ENCODE measurements at places on chromosomes 7 and 10. TPM values are rescaled to one million over a fixed set of nuclear protein-coding genes. Genes with fewer than 3 reads are reported as not detected.

Gene OTUD1
- total RNA-seq: 3.7 TPM

Gene ASZ1
- total RNA-seq: not detected

Gene GHRHR
- not detected for total RNA-seq

Gene TMEM229A
- not detected for total RNA-seq

Gene CPVL
- 0.06 TPM for total RNA-seq

Gene ADRA2A
- 0.34 TPM for total RNA-seq

Gene LRRC61
- not detected for total RNA-seq

Gene IQUB
- total RNA-seq: 0.26 TPM

Gene ADIRF
- 2.5 TPM for total RNA-seq

Gene SPDYE2B
- total RNA-seq: not detected

Gene CYP3A4
- not detected for total RNA-seq

Gene TEX36
- not detected for total RNA-seq

Gene GPC2
- total RNA-seq: 9.6 TPM

Gene PSD
- 0.46 TPM for total RNA-seq

- DNase-seq: no peak
These were observed 325.7 kb downstream of the GATA3 start for GRCh38 chr10:8379906-8380832.

GRCh38 chr10:57830877-57831560 lies 436.7 kb downstream of the IPMK start:
- DNase-seq: no peak

DNA sequence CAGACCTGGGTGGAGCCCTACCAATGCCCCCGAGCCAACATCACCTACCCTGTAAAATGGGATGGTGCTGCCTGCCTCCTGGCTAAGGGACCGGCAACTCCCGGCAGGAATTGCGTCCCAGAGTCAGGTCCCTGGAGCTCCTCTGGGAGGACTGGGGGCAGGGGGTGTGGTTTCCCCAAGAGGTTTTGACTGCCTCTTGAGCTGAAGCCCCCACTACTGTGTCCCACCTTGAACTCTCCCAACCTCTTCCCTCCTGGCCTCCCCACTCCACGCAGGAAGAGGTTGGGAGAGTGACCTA lies 1.3 kb downstream of the SH2B2 start:
- no peak for DNase-seq

DNA sequence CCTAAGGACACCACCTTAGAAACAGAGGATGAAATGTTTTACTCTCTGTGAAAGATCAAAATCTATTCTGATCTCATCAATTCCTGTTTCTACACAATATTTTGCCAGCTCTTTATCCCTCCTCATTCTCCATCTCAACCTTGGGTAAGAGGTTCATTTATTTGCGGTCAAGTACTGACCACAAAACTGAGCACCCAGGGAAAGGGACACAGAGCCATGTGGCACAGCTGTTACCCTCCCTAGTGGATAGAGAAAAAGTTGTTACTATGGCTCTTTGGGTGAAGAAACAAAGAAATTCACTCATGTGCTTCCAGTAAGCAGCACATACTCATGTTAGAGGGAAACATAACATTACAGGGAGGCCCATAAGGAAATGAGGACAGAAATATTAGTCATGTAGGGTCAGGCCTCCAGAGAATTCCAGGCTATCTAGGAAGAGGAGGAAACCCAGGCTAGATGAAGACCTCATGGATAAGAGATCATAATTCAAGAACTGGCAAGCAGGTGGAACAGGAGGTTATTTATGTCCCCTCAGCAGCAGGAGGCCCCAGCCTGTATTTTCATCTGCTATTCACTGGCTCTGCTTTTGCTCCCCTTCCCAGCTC lies 114.5 kb downstream of the ATE1 start:
- DNase-seq: peak; percentile 76

DNA sequence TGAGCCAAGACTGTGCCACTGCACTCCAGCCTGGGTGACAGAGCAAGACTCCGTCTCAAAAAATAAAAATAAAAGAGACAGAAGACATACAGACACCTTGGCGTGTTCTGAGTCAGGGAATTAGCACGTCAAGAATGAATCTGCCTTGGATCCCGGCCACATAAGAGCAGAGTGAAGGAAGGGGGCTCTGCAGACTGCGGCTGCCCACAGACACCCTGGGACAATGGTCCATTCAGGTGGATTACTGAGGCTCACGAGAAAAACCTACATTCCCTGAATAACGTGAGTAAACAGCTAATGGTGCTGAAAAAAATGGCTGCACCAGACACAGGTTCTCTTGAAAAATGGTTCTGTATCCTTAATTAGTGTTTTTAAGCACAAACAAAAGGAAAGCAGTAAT lies 100.1 kb upstream of the FGFR2 start:
- no peak for DNase-seq

DNA sequence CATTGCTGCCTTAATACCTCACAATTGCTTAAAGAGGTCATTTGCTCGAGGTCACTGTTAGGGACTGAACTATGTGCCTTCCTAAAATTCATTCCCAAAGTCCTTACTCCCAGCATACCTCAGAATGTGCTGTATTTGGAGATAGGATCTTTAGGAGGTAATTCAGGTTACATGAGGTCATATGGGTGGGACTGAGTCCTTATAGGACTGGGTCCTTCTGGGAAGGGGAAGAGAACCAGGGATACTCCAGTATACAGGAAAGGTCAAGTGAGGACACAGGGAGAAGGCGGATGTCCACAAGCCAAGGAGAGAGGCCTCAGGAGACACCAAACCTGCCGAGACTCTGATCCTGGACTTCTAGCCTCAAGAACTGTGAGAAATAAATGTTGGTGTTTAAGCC lies 253.3 kb downstream of the PRPF18 start:
- peak; percentile 15 for DNase-seq

GRCh38 chr10:14705548-14706230 lies 69.0 kb downstream of the FAM107B start:
- DNase-seq: no peak

DNA sequence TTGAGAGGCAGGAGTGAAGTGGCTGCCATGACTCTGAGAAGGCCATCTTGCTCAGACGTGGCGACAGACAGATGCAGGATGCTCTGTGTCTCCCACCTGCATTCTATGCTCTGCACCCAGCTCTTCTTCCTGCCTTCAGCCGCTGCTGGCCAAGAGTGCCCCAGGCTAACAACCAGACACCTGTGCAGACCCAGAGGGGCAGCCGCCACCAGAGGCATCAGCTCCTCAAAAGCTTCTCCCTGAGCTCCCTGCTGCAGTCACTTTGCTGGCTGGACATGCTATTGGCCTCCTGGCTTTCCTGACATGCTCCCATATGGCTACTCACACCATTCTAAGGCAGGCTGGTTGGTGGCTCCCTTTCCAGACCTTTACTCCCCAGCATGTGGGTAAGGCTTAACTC lies 70.6 kb upstream of the GRB10 start:
- no peak for DNase-seq

DNA sequence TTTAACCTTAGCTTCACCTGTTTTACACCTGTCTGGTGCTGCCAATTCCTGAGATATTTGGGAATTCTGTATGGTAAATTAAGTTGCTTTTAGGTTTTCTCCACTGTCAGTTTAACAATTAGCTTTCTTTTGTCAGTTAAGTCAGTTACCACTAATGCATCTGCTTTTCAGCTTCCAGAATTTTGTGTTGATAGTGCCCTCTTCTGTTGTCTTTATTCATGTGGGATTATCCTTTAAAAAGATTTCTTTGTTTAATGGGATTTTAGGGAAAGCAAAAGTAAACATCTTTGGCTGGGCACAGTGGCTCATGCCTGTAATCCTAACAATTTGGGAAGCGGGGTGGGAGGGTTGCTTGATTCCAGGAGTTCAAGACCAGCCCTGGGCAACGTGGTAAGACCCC lies 8.1 kb downstream of the TFAM start:
- no peak for DNase-seq

DNA sequence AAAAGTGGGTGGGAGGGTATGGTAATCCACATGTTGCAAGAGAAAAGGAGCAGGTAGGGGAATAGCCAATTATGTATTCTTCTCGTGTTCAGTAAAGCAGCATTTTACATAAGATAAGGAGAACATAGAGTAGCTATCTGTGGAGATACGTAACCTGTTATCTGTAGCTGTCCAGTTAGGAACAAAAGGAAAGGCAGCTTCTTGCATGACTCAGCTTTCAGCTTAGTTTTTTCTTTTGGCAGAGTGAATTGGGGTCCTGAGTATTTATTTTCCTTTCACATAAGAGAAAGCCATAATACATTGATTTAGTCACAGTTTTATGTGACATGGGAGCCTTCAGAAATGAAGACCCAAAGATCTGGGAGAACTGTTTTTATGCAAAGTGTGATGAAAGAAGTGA lies 116.7 kb upstream of the IMMP2L start:
- DNase-seq: no peak

DNA sequence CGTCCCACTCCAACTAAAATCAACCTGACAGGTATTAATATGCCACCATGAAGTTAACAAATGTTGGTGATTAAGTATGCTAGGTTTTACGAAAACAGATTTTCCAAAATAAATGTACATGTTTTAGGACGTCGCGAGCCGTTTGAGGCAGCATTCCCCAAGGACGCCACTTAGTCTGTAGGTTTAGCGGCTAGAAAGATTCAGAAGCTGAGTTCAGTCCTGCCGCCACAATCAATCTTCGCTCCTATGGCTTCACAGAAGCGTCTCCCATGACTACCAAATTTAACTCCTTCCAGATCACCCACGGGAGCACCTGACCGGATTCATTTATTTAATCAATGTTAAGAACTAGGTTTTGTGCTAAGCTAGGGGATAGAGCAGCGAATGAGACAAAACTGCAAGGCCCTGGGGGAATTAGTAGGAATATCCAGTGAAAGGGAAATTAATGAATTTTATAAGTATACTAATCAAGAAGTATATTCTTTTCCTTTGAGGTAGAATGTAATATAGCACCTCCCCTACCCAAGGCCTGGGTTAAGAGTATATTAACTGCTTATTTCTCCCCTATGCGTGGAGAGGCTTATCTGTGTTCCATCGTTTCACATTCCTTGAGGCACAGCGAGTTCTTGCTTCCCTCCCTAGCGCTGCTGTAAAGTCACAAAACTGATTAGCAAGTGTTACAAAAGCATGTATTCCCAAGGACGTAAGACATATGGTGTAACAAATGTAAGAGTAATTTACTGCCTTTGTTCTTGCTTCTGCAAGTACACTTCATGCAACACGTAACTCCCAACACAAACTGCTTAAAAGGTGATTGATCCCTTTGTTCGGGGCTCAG lies 994 bp upstream of the CYP51A1 start:
- DNase-seq: no peak

- DNase-seq: peak; percentile 63
These were observed 18.6 kb upstream of the IFIT2 start for GRCh38 chr10:89283025-89283935.

GRCh38 chr7:3605222-3605621 lies 304.2 kb downstream of the SDK1 start:
- peak; percentile 58 for DNase-seq

- DNase-seq: no peak
These were observed 59.2 kb downstream of the TRIM24 start for GRCh38 chr7:138519061-138519798.

DNA sequence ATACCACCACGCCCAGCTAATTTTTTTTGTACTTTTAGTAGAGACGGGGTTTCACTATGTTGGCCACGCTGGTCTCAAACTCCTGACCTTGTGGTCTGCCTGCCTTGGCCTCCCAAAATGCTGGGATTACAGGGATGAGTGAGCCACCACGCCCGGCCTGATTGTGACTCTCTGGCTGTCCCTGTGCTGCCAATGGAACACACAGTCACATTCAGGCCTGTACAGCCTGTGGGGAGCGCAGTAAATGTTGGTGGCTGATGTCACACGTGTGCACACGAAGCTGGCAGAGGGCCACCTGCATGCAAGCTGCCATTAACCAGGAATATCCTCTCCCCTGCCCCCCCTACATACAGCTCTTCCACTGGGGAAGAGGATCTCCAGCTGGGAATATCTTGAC lies 22.1 kb downstream of the POLL start:
- DNase-seq: no peak

DNA sequence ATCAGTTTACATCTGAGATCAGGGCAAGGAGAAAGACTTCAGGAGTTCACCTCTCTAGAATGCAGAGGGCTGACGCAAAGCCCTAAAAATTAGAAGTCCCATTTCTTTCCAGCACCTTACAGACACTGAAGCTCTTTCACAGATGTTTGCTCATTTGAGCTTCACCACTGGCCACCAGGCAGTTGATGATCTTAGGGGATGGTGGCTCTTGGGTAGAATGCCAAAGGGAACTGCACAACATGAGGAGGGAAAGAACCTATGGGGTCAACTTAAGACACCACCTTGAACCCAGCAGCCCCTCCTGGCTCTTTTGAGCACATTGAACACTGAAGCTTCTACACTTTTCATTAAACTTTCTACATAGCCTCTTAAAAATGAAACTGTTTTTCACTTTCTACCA lies 390.3 kb upstream of the CELF2 start:
- DNase-seq: no peak

DNA sequence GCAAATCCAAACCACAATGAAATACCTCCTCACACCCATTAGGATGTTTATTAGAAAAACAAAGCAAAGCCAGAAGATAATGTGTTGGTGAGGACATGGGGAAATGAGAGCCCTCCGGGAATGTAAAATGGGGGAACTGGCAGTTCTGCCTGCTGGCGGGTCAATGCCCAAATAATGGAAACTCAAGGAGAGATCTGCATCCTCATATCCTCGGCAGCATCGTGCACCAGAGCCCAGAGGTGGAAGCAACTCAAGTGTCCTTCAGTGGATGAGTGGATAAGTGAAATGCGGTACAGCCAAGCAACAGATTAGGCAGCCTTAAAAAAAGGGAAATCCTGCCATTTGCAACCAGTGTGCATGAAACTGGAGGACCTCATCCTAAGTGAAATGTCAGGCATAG lies 325.2 kb downstream of the WDR37 start:
- no peak for DNase-seq

DNA sequence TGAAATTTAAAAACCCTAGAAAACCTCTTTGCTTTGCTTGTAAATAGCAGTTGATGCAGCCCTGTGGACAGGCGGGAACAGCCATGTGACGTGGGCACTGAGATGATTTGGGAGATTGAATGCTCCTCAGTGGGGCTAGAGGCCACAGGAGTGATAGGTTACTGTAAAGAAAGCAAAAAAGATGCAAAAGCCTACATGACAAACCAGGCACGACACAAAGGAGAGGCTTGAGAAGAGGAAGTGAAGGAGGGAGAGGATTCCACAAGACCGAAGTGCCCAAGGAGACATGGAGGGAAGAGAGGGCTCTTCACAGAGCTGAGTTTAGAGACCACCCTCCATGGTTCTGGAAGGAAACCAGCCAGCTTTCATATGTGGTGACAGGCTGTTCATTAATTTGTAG lies 25.7 kb downstream of the IKZF1 start:
- no peak for DNase-seq

- no peak for DNase-seq
These were observed 26.9 kb downstream of the SPOCK2 start for GRCh38 chr10:72061491-72061890.

DNA sequence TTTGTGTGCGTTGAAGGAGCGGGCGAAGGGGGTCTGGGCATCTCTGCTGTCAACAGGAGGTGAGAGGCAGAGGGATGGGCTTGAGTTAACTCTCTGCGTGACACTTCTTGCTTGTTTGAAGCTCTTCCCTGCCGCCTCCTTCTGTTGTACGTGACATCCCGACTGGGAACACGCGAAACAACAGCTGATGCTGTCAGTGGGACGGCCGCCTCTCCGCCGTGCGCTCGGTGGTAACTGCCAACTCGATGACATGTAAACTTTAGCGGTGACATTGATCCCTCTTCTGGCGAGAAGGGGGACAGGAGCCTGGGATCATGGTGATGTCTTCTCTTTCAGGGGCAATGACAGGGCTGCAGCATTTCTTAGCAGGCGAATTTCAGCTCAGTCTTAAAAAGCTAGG lies 394.5 kb downstream of the TYW1 start:
- DNase-seq: peak; percentile 2

- no peak for DNase-seq
These were observed 57.5 kb downstream of the GLRX3 start for GRCh38 chr10:130193493-130194193.

- no peak for DNase-seq
These were observed 77.9 kb downstream of the TMEM178B start for GRCh38 chr7:141151746-141152145.
